ENCODE measurements at places on chromosomes 5 and 9.

- no peak for DNase-seq
These were observed 1.3 kb downstream of the CD72 start for GRCh38 chr9:35616681-35617459.

- DNase-seq = no peak
These were observed 6.8 kb downstream of the TRIM7 start for GRCh38 chr5:181198106-181198685.

DNA sequence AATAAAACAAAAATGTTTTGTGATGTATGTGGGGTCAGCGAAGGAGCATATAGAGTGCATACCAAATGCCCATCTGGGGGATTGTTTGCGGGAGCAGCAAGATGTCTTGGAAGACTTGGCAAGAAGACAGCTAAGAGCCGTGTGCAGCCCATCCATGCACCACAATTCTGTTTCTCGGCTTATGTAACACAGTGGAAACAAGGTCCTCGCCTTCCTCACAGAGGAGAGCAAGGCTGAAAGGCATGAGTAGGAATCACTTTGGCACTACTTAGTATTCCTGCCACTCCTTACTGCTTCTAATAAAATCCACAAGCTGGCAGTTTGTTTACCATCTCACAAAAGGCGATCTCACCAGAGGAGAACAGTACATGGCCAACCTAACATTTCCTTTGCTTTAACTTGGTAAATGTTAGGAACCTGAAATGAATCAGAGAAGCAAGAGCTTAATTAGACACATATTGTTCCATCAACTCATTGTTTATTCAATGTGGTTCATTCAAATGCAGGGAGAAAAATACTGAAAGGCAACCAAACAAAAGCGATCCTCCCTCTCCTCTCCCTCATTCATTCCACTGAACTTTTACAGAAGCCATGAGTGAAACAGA is 648.1 kb downstream of the ACTL7B start:
- DNase-seq = no peak

- DNase-seq = no peak
These were observed 151.5 kb downstream of the SLC12A2 start for GRCh38 chr5:128234928-128235641.

DNA sequence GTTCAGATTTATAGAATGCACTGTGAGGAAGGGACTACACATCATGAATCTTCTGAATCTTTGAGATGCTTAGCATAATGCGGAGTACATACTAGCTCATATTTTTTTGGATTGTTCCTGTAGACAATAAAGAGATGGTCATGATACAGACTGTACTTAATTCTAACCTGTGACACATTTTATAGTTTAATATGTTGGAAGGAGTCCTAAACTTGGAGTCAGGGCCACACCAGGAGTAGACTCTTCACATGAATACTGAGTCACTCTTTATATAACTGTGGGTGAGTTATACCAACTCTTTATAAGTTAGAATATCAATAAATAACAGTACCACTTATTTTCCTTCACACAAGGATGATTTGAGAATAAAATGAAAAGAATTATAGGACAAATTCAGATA is 16.9 kb downstream of the C9orf85 start:
- DNase-seq = no peak

DNA sequence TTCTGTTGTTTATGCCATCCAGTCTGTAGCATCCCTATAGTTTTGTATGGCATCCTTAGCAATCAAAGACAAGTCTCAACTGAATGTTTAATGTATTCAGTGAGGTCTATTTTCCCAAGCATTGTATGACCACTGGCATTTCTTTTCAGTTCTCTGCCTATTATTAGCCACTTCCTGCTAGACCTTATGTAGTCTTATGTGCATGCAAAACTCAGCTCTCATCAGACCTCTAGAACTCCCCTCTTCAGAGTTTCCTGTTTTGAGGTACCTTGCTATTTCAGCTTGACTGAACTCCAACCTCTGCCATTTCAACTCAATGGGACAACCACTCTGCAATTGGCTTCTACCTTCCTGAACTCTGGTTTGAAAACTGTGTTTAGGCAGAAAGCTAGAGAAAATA is 113.2 kb downstream of the SLC25A46 start:
- no peak for DNase-seq

DNA sequence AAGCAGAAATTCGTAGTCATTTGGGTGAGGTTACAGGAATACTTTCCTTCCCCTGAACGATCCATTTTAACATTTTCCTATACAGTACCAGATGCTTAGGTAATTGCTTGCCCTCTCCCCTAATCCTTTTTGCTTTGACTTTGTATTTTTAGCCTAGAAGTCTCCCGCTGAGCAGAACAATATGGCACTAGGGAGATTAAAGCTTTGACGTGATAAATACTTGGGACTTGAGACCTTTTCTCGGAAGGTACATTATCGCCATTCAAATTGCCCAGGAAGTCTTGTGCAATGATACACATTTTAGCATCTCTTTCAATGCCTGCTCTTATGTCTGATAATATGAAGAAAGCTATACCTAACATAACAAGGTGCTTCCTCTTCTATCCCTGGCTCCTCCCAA is 22.9 kb upstream of the SPATA31C2 start:
- no peak for DNase-seq
